A673 (cell line): ENCODE measurements at places on chromosomes 1 and 21.

- no peak for DNase-seq
Measured at GRCh38 chr1:101283443-101283842, 46.6 kb downstream of the S1PR1 start.

DNA sequence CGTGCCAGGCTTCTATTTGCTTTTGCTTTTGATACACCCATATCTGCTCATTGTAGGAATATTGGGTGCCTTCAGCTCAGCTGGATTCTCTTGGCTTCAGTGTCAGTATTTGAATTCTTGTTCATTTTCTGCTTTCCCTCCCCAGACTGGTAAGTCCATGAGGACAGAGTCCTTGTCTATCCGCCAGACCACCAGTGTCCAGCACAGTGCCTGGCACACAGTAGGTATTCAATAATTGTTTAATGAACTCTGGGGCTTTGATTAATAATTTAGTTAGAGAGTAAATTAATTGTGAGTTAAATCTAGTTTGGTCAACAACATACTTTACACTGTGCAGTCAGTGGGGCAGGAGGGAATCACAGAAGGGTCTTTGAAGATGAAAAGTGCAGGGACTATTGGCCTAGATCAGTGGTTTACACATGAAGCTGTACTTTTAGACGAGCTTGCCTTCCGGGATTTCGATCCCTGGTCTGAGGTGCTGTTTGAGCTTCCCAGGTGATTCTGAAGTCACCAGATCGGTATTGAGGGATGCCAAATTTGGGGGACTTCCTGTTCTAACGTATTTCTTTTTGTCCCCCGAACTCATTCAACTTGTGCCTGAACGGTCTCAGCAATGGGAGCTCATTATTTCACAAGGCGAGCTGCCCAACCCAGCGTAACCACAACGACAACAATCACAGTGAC lies 119.1 kb upstream of the JUN start:
- no peak for DNase-seq

GRCh38 chr21:14259747-14260146 lies 43.8 kb downstream of the RBM11 start:
- peak; percentile 78 for DNase-seq

GRCh38 chr1:33624261-33624990 lies 152.0 kb downstream of the ZSCAN20 start:
- no peak for DNase-seq

- DNase-seq, result no peak
Measured at GRCh38 chr1:6447818-6448748, 17.9 kb downstream of the TNFRSF25 start.

DNA sequence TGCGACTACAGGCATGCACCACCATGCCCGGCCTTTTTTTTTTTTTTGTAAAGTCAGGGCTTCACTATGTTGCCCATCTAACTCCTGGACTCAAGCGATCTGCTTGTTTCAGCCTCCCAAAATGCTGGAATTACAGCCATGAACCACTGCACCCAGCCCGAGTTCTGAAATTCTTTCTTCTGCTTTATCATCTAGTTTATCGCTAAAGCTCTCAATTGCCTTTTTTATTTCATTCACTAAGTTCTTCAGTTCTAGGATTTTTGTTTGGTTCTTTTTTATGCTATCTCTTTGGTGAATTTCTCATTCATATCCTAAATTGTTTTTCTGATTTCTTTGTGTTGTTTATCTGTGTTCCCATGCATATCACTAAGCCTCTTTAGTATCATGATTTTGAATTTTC lies 27.0 kb downstream of the KIAA0319L start:
- DNase-seq, result no peak

- DNase-seq, result no peak
Measured at GRCh38 chr1:238409191-238409850, 518.6 kb upstream of the ZP4 start.

GRCh38 chr1:40932006-40932405 lies 47.5 kb upstream of the CTPS1 start:
- no peak for DNase-seq

- DNase-seq, result no peak
Measured at GRCh38 chr1:243892456-243892855, 42.4 kb upstream of the AKT3 start.

GRCh38 chr21:29943885-29944284 lies 4.1 kb upstream of the GRIK1 start:
- no peak for DNase-seq

DNA sequence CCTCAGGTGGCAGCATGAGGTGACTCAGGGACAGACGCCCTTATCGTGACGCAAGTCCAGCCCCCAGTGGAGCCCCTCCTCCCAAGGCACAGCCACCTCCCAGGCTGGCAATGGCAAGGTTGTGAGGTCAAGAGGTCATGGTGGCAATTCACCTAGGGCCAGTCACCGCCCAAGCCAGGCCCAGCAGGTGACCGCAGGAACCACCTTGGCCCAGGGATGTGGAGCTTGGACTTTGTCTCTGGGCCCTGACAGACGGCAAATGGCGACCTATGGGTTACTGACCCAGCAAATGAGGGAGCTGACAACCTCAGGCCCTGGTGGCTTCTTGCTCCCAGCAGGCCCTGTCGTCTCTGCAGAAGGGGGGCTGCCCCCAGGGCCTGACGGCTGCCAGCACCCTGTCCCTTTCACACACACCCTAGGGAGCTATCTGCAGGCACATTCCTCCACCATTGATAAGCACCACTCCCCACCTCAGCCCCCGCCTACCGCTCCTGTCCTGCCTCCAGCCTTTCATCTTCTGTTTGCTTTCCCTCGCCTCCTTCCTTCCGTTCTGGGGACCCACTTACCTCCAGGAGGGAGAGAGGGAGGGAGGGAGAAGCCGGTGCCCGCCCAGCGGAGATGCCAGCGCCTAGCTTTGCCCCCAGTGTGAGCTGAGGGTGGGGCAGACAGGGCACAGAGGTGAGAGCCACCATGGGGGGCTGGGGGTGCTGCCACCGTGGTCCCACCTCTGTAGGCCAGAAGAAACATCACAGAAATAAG lies 12.1 kb downstream of the EPHA2 start:
- peak; percentile 76 for DNase-seq

DNA sequence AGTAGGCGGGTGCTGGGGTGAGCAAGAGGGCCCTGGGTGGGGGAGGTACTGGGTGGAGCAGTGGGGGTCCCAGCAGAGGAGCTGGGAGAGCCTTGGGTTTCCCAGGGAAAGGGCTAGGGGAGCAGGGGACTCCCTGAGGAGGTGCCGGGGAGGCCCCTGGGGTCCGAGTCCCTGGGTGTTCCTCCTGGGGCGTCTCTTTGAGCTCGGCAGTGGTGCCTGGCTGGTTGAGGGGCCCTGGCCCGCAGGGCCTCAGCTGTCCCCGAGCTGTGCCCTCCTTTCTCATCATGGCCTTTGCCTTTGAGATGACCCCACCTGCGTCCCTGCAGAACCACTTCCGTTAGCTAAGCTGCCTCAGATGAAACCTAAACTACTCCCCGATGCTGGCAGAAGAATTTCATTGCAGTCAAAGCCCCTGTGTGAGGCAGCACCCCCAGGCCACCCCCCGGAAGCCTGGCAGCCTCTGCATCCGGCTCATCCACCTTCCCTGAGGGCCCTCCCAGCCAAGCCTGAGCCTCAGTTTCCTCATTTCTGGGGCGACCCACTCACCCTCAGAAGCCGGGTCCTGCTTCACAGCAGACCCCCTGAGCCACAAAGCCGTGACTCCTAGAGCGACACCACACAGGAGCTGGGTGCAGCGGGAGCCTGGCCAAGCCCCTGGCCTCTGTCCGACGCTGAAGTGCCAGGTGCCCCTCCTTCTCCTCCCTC lies 43.5 kb upstream of the TRAPPC10 start:
- DNase-seq, result no peak

DNA sequence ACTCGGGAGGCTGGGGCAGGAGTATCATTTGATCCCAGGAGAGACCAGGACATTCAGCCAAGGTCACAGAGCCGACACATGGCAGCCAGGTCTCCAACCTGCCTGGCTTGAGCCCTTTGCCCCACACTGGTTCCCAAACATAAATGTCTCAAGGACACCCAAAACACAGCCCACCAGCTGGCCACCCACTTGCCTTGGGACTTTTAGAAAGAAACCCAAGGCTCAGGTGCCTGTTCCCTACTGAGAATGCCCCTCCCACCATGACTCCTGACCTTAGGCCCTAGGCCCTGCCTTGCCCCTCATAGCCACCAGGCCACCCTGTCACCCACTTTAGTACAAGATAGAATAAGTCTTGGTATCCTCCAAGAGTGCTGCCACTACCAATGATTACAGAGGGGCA lies 41.9 kb upstream of the LRP8 start:
- DNase-seq, result no peak

DNA sequence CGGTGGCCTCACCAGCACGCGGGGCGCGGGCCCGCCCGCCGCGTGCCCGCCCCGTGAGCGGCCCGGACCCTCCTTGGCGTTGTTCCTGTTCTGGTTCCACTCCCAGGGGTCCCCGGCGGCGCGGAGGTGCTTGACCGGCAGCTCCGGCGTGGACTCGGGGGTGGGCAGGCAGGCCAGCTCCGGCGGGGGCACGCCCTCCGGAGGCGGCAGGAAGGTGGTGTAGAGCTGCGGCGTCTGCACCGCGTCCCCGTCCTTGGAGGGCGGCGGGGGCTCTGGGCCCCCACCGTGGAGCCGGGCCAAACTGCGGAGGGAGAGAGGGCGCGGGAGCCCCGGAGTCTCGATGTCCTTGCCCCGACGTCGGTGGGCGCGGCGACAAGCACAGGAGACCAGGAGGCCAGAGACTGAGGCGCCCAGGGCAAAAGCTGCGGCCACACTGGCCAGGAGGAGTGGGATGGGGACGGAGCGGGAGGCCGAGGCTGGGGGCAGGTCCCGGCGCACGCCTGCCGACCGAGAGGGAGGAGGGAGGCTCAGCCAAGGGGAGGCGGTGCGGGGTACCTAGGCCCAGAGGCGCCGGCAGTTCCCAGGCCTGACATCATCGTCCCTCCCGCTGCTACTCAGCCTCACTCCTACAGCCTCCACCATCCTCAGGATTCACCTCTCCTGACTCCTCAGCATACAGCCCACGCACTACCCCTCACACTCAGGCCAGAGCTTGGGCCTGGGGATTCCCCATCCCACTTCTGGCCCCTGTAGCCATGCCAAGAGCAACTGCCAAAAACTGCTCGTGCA lies 13.2 kb downstream of the SEMA6C start:
- no peak for DNase-seq

- no peak for DNase-seq
Measured at GRCh38 chr1:235937123-235937522, 70.4 kb upstream of the LYST start.

DNA sequence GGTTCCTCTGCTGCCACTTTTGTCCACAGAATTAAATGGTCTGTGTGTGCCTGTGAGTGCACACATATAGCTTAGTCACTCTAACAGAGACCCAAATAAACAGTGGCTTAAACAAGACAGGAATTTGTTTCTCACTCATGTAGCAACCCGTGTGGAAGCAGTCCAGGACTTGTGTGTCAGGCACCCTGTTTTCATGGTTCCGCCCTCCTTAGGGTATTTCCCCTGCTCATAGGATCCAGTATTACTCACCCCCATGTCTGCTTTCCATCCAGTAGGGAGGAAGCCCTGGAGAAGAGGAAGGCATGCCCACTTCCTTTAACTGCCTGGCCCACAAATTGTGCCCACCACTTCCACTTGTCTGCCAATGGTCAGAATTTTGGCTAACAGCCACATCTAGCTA lies 41.3 kb upstream of the TACSTD2 start:
- no peak for DNase-seq

DNA sequence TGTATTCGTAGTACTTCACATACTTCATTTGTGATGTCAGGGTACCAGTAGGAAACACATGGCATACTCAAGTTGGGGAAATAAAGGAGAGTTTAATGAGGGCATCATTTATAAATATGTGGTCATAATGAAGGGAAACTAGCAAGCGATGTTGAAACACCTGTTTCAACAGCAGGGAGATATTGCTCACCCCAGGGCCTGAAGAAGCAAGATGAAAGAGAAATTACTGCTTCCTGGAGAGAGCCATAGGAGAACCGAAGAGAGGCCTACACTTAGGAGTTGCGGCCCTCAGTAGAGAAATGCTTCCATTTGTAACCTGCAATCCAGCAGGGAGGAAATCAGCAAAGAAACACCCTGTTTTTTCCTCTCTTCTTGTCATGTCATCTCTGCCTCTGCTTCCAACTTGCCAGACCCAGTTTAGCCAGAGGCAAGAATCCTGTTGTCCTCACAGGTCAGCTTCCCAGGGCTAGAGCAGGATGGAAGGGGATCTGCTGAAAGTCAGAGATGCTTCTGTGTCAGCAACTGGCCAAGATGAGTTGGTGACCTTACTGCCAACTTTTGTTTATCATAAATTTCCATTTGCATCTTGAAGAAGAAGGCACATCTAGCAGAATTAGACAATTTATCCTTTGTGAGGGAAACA lies 67.6 kb upstream of the TSPAN2 start:
- no peak for DNase-seq

DNA sequence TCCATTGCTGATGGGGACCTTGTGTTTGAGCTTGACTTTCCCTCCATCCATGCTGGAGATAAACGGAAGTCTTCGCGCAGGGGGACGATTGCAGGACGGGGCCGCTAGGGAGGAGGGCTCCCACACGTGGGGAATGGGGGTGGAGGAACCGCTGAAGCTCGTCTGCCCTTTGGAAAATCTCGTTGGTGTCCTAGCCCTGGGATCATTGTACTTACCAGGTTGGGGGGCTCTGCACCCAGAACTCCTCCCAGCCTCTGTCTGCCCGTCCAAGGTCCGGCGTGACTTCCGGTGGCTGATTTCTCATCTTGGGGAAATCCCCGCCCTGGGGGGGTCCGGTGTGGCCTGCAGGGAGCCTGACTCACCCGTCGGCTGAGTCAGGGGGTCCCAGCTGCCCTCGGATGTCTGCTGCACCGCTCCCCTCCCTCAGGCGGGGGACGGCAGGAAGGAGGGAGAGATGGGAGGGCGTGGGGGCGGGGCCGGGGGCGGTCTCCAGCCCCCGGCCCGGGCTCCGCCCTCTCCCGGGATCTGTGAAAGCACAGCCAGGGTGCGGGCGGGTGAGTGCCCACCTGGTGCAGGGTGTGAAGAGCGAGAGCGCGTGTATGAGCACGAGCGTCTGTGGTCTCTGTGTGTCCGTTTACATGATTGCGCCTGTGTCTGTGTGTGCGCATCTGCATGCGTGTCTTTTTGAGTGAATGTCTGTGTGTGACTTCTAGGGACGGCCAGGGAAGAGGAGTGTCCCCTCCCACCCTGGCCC lies 35.8 kb downstream of the PIK3CD start:
- DNase-seq, result peak; percentile 71

DNA sequence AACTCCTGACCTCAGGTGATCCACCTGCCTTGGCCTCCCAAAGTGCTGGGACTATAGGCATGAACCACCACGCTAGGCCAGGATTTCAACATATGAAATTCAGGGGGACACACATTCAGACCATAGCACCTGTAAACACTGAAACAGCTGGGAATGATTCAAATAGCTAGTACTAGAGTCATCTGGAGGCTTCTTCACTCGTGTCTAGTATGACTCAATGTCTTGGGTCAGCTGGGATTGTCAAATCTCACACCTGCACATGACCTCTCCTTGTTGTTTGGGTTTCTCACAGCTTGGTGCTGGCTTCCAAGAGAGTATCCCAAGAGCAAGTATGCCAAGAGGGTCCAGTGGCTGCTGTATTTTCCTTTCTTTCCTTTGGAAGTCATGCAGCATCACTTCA lies 75.1 kb downstream of the PGM1 start:
- no peak for DNase-seq

- no peak for DNase-seq
Measured at GRCh38 chr1:2304921-2305681, 77.0 kb downstream of the SKI start.

- peak; percentile 99 for DNase-seq
Measured at GRCh38 chr1:179882253-179883039, at the start of gene TOR1AIP1. Gene TOR1AIP1, plus strand, starts transcription at chr1:179882285. Its CDS starts 218 bp downstream, at chr1:179882503.

GRCh38 chr1:5830771-5831599 lies 161.2 kb downstream of the NPHP4 start:
- peak; percentile 37 for DNase-seq
